ENCODE measurements at places on chromosomes 7 and 10.
A peak's percentile ranks its signal among the peaks of the same experiment; 100 is the strongest.

DNA sequence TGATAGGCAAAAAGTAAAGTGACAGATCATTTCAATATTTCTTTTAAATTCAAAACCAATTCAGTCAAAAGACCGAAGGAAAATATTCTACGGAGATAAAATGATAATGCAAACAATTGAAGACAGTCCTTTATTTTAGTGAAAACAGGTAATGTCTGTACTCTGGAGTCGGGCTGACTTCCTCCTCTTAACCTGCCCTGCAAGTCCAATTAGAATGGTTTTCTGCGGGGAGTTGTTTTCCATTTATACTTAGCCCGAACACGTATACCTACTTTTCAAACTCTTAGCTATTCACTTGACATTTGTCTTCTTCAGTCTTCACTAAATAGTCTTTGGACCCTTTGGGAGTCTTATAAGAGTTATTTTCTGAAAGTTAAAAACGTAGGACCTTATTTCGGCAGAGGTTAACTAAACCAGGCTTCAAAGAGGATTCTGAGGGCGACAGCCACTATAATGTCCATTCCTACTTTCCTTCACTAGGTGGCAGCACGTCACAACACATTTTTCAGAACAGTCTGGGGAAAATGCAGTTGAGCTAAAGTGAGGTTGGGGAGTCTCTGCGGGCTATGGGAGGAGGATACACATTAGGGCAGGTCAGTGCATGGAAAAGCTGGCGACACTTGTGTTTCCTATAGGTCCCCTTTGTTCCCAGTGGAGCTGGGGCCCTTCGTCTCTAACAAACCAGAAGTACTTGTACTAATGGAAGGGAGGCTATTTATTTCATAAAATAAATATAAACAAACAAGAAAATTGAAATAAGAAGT, 472.0 kb downstream of the KCNMA1 start:
- no peaks in the 10 kb centered on the region for H3K36me3 ChIP-seq
- no peak overlapping the region for H3K27ac ChIP-seq
- peak; percentile 60 for DNase-seq
- H3K4me1 ChIP-seq = peaks cover 27% of the 10 kb centered on the region
- H3K4me3 ChIP-seq = peak overlapping the region; percentile 54

- peaks cover 56% of the 10 kb centered on the region for H3K36me3 ChIP-seq
- DNase-seq = no peak
- no peak overlapping the region for H3K4me3 ChIP-seq
- peak overlapping the region; percentile 88 for H3K27ac ChIP-seq
Measured at GRCh38 chr10:97452352-97452751, 6.4 kb downstream of the ZDHHC16 start.

DNA sequence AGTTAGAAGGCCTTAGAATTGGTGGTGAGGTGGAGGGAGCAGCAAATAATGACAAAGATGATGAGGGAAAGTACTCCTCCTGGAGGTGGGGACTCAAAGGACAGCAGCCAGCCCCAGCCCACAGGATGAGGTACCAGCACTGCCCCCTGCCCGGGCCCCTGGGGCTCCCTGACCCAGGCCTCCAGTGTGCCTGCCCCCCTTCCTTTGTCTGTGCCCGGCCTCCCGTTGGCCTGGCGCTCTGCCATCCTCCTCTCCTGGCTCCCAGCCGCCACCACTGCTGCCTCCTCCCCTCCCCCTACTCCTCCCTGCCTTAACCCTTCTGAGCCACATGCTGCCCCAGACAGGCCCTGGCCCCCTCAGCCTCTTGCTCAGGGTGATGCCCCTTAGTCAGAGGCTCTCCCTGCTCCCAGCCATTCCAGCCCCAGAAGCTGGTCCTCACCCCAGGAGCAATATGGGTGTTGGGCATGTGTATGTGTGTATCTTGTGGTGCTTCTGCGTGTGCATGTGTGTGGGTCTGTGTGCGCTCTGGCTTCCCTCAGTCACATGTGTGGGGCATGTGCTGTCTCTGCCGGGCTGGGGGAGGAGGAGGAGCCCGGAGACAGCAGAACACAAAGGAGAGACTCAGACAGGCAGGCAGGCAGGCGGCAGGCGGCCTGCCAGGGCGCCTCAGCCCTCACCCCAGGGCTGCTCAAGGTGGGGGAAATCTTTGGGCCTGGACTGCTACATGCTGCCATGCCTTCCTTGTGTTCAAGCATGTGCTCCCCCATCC, 2.6 kb downstream of the LDB1 start:
- H3K4me1 ChIP-seq = peaks cover 78% of the 10 kb centered on the region
- peak overlapping the region; percentile 91 for H3K4me3 ChIP-seq
- peaks cover 6% of the 10 kb centered on the region for H3K36me3 ChIP-seq
- peak overlapping the region; percentile 99 for H3K27ac ChIP-seq
- DNase-seq = peak; percentile 50

DNA sequence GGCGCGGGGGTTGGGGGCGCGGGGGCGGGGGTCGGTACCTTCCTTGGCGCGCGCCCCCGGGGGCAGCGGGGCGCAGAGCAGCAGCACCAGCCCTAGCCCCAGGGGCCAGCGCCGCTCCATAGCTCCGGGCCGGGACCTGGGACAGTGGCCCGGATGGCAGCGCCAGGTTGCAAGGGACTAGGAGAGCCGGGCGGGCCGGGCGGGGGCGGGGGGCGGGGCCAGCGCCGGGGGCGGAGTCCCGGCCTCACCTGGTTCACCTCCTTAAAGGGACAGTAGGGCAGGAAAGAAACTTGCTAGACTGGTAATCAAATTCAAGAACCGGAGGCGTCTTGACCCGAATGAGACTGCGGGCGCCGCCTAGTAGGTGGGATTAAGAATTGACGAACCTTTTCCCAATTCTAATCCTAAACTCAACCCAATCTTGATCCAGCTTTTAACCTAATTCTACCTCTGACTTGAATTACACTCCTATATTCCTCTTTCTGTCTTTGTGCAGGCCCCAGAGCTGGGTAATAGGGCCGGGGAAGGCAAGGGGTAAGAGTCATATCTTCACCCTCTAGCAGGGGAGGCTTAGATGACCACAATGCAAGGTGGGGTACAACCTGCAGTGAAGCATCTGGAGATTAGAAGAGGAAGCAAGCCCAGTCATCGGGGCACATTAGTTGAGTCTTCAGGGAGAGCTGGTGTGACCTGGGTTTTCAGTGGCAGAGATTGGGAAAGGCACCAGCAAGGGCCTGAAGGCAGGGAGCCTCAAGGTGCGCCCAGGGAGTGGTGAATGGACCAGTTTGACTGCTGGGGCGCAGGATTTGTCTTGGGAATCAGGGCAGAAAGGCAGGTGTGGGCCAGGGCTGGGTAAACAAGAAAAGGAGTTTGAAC, at the start of gene EPHA1:
TSS of gene EPHA1 (minus strand) at position 171 of the 876 bp plus-strand sequence. CDS start at position 120, 51 bp downstream.
- H3K27ac ChIP-seq = peak within 1 kb of the TSS; percentile 49
- H3K27me3 ChIP-seq = peaks cover 20% of the 10 kb centered on the region
- peaks cover 84% of the 10 kb centered on the region for H3K4me1 ChIP-seq

DNA sequence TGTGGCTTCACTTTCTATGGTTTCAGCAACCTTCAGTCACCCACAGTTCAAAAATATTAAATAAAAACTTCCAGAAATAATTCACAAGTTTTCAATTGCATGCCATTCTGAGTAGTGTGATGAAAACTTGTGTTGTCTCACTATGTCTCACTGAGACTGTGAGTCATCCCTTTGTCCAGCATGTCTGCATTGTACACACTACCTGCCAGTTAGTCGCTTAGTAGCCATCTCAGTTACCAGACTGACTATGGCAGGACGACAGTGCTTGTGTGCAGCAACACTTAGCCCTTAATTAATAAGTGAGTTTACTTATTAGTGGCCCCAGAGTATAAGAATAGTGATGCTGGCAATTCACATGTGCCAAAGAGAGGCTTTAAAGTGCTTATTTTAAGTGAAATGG, 22.5 kb downstream of the CCDC186 start:
- H3K36me3 ChIP-seq = peaks cover 72% of the 10 kb centered on the region
- H3K27ac ChIP-seq = no peak overlapping the region
- no peak overlapping the region for H3K4me3 ChIP-seq
- no peaks in the 10 kb centered on the region for H3K4me1 ChIP-seq

- H3K27ac ChIP-seq = no peak overlapping the region
- H3K27me3 ChIP-seq = peaks cover 40% of the 10 kb centered on the region
- no peak for DNase-seq
Measured at GRCh38 chr7:132103718-132104117, 472.6 kb downstream of the PLXNA4 start.

DNA sequence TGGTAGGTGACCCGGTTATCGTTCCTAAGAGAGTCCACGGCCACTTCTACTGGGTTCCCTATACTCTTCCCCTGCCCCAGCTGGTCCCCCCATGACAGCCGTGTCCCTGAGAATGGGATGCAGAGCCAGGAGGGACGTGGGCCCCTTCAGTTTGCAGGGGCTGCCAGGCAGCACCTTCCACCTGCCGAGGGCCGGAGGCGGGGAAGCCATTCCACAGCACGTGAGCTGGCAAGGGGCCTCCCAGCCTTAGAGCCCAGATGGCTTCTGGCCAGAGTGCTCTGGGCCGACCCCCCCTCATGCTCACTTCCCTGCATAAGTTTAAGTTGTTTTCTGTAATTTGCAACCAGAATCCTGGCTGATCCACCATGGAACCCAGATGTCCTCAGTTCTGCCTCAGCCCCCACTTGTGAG, 39.0 kb downstream of the DIP2C start:
- no peak overlapping the region for H3K27ac ChIP-seq
- H3K36me3 ChIP-seq = peaks cover 10% of the 10 kb centered on the region
- DNase-seq = no peak
- H3K4me1 ChIP-seq = peaks cover 34% of the 10 kb centered on the region
- H3K4me3 ChIP-seq = no peak overlapping the region
- peaks cover 4% of the 10 kb centered on the region for H3K27me3 ChIP-seq

DNA sequence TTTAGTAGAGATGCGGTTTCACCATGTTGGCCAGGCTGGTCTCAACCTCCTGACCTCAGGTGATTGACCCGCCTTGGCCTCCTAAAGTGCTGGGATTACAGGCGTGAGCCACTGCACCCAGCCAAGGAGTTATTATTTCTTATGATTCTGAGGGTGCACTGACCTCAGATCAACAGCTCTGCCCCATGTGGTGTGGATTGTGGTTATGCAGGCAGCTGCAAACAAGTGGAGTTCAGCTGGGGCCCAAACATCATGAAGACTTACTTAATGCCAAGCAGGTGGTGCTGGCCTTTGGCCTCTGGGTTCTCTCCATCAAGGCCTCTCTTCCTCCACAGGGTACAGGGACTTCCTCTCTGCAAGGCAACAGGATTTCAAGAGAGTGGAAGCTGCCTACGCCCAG, 45.1 kb upstream of the OPTN start:
- peaks cover 2% of the 10 kb centered on the region for H3K27me3 ChIP-seq
- no peak overlapping the region for H3K27ac ChIP-seq
- H3K36me3 ChIP-seq = no peaks in the 10 kb centered on the region

GRCh38 chr10:98636921-98637329, 190.2 kb upstream of the HPS1 start:
- H3K36me3 ChIP-seq = no peaks in the 10 kb centered on the region
- H3K4me3 ChIP-seq = no peak overlapping the region
- H3K4me1 ChIP-seq = peaks cover 19% of the 10 kb centered on the region
- no peaks in the 10 kb centered on the region for H3K27me3 ChIP-seq
- DNase-seq = no peak

- no peak overlapping the region for H3K4me3 ChIP-seq
- H3K27ac ChIP-seq = no peak overlapping the region
Measured at GRCh38 chr7:158406801-158407200, 180.8 kb downstream of the PTPRN2 start.

GRCh38 chr10:131215776-131216175, 95.7 kb downstream of the TCERG1L start:
- no peak overlapping the region for H3K4me3 ChIP-seq
- DNase-seq = no peak
- H3K36me3 ChIP-seq = no peaks in the 10 kb centered on the region
- H3K4me1 ChIP-seq = peaks cover 14% of the 10 kb centered on the region

GRCh38 chr10:128097783-128098182, 28.4 kb downstream of the MKI67 start:
- H3K4me3 ChIP-seq = no peak overlapping the region
- DNase-seq = no peak
- H3K27me3 ChIP-seq = no peaks in the 10 kb centered on the region
- no peaks in the 10 kb centered on the region for H3K4me1 ChIP-seq
- H3K36me3 ChIP-seq = peaks cover 44% of the 10 kb centered on the region
- H3K27ac ChIP-seq = no peak overlapping the region

GRCh38 chr10:3071405-3072198, 4.3 kb downstream of the PFKP start:
- peaks cover 56% of the 10 kb centered on the region for H3K27me3 ChIP-seq
- H3K36me3 ChIP-seq = peaks cover 31% of the 10 kb centered on the region
- H3K4me1 ChIP-seq = peaks cover 46% of the 10 kb centered on the region
- DNase-seq = no peak
- no peak overlapping the region for H3K27ac ChIP-seq
- H3K4me3 ChIP-seq = no peak overlapping the region

DNA sequence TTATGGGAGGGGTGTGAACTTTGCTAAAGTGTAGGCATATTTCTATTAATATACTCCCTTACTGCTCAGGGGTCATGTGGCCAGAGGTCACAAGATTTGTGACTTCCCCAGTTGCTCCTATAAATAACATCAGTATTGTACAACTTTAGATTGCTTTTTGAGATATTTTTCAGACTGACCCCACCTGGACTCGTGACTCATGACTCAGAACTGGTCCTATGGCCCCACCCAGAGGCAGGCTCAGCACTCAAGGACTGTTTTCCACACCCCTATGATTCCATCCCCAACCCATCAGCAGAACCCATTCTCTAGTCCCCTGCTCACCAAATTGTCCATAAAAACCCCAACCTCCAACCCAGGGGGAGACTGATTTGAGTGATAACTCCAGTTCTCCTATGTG, 2.7 kb upstream of the CUL2 start:
- peaks cover 29% of the 10 kb centered on the region for H3K4me1 ChIP-seq
- peaks cover 25% of the 10 kb centered on the region for H3K27me3 ChIP-seq
- peak overlapping the region; percentile 25 for H3K4me3 ChIP-seq
- H3K36me3 ChIP-seq = peaks cover 15% of the 10 kb centered on the region
- no peak overlapping the region for H3K27ac ChIP-seq

DNA sequence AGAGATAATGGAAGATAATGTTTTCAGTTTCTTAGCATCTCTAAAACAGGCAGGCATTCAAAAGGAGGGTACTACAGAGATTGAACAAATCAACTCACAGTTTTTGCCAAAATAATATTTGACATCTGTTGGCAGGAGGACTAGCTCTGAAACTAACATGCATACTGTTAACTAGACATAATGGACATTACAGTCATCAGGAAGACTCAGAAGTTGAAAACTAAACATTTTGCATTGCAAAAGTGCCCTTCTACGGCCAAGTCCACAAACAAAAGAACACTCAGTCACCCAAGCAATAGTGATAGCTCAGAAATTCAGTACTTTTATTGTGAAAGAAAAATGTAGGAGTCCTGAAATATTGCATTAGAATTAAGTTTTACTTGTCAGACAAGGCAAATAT, 399.0 kb downstream of the HGF start:
- H3K4me1 ChIP-seq = no peaks in the 10 kb centered on the region
- H3K36me3 ChIP-seq = no peaks in the 10 kb centered on the region
- no peak for DNase-seq
- peaks cover 6% of the 10 kb centered on the region for H3K27me3 ChIP-seq
- no peak overlapping the region for H3K4me3 ChIP-seq

- H3K36me3 ChIP-seq = peaks cover 53% of the 10 kb centered on the region
- no peaks in the 10 kb centered on the region for H3K27me3 ChIP-seq
- H3K27ac ChIP-seq = peak overlapping the region; percentile 93
- no peak for DNase-seq
- no peak overlapping the region for H3K4me3 ChIP-seq
- peaks cover 23% of the 10 kb centered on the region for H3K4me1 ChIP-seq
Measured at GRCh38 chr7:44801890-44802289, 5.4 kb downstream of the PPIA start.
